ENCODE measurements at places on chromosomes 6 and 20. TPM values are rescaled to one million over a fixed set of nuclear protein-coding genes. Genes with fewer than 3 reads are reported as not detected.

Gene PTCRA
- 1.1 TPM for polyA plus RNA-seq

Gene RNF182
- polyA plus RNA-seq = not detected

Gene HSPA12B
- 21.3 TPM for polyA plus RNA-seq

Gene APOM
- 9.7 TPM for polyA plus RNA-seq

Gene IRF4
- 11.2 TPM for polyA plus RNA-seq

Gene HLA-DOB
- polyA plus RNA-seq = 179 TPM

Gene SKIC2
- polyA plus RNA-seq = 107 TPM

Gene KCNG1
- polyA plus RNA-seq = 1.9 TPM

Gene RGS19
- polyA plus RNA-seq = 82.0 TPM

Gene COL12A1
- 7.1 TPM for polyA plus RNA-seq

Gene OR2H1
- not detected for polyA plus RNA-seq

Gene ZNF391
- polyA plus RNA-seq = 1.4 TPM

Gene SLA2
- 2.9 TPM for polyA plus RNA-seq

Gene PTGIS
- 1.5 TPM for polyA plus RNA-seq

Gene AHI1
- 9.5 TPM for polyA plus RNA-seq

Gene RREB1
- 3.2 TPM for polyA plus RNA-seq

Gene CDC5L
- polyA plus RNA-seq = 5.3 TPM

Gene LYRM2
- 21.3 TPM for polyA plus RNA-seq

Gene BPIFB1
- polyA plus RNA-seq = not detected

Gene SPTLC3
- polyA plus RNA-seq = 1.0 TPM

Gene EYA2
- polyA plus RNA-seq = 0.50 TPM

Gene OPN5
- not detected for polyA plus RNA-seq

Gene GTF2H4
- 21.9 TPM for polyA plus RNA-seq

Gene PHF1
- polyA plus RNA-seq = 181 TPM

Gene MUC22
- polyA plus RNA-seq = not detected

Gene SOX12
- polyA plus RNA-seq = 3.2 TPM

Gene SGK2
- 0.54 TPM for polyA plus RNA-seq

Gene ULBP3
- 0.15 TPM for polyA plus RNA-seq

Gene GSTA4
- 15.2 TPM for polyA plus RNA-seq

Gene HAO1
- not detected for polyA plus RNA-seq

Gene SRSF6
- polyA plus RNA-seq = 83.7 TPM

Gene CLVS2
- polyA plus RNA-seq = not detected

Gene NOTCH4
- polyA plus RNA-seq = 38.0 TPM

Gene WFDC5
- polyA plus RNA-seq = not detected

Gene DEFB124
- not detected for polyA plus RNA-seq

Gene DEFB132
- not detected for polyA plus RNA-seq

Gene OXT
- 1.00 TPM for polyA plus RNA-seq

Gene BCLAF1
- polyA plus RNA-seq = 25.3 TPM

Gene PPIL6
- polyA plus RNA-seq = 0.70 TPM

Gene TRIM40
- not detected for polyA plus RNA-seq

Gene CLPSL2
- polyA plus RNA-seq = not detected

Gene HCRTR2
- polyA plus RNA-seq = not detected

Gene HLA-DQA2
- 0.24 TPM for polyA plus RNA-seq

Gene SLC35A1
- polyA plus RNA-seq = 13.3 TPM

Gene RIMS1
- polyA plus RNA-seq = not detected

Data from spleen (tissue), 13 donors.